Inflammatory macrophage treated with lipopolysaccharide for 1 hour (primary cell): ENCODE measurements at places on chromosomes 1 and 21.

DNA sequence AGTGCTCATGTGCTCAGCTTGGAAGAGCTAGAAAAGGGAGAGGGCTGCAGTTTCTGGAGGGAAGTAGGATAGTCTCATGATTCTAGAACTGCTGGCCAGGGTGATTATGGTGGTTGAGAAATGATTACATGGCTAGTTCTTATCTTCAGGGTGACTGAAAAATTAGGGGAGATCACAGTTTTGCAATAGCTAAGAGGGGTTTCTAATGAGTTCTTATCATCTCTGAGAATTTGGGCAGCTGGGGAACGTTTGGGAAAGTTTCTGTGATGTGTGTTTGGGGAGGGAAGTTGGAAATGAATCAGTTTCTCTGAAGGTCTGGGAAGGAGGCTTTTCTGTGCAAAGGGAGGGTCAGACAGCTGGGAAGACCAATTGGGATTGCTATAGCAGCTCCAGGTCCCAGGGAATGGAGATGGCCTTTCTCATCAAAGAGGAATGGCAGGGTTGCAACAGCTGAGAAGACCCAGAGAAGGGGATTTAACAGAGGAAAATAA is 7.6 kb upstream of the RHOU start:
- DNase-seq: no peak

DNA sequence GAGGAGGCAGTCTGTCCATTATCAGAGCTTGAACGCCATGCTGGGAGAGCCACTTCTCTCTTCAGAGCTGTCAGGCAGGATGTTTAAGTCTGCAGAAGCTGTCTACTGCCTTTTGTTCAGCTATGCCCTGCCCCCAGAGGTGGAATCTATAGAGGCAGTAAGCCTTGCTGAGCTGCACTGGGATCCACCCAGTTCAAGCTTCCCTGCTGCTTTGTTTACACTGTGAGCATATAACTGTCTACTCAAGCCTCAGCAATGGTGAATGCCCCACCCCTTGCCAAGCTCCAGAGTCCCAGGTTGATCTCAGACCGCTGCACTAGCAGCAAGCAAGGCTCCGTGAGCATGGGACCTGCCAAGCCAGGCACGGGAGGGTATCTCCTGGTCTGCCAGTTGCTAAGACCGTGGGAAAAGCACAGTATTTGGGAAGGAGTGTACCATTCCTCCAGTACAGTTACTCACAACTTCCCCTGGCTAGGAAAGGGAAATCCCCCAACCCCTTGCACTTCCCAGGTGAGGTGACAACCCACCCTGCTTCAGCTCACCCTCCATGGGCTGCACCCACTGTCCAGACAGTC is 32.5 kb downstream of the RGS13 start:
- DNase-seq: no peak

GRCh38 chr1:162166917-162167615 is 97.6 kb downstream of the NOS1AP start:
- no peak for DNase-seq

GRCh38 chr1:26259578-26259977 is 20.3 kb upstream of the SH3BGRL3 start:
- DNase-seq: peak; percentile 73

DNA sequence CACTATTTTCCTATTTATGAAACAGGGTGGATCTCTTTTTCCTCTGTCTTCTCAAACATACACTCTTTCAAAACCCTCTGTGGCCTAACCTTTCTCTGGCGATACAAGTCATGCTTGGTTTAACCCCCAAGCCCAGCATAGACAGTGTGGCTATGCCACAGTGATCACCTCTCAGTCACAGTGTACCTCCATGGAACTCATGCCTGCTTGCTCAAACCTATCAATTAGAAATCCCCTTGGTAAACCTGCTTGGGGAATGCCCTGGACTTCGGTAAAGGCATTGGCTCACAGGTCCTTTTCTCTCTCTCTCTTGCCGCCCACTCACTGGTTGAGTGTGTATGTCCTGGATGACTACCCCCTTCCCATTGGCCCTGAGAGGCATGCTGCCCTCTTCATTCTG is 147.5 kb downstream of the CYYR1 start:
- DNase-seq: no peak

- DNase-seq: peak; percentile 55
Measured at GRCh38 chr1:100455478-100456072, 82.4 kb upstream of the GPR88 start.

DNA sequence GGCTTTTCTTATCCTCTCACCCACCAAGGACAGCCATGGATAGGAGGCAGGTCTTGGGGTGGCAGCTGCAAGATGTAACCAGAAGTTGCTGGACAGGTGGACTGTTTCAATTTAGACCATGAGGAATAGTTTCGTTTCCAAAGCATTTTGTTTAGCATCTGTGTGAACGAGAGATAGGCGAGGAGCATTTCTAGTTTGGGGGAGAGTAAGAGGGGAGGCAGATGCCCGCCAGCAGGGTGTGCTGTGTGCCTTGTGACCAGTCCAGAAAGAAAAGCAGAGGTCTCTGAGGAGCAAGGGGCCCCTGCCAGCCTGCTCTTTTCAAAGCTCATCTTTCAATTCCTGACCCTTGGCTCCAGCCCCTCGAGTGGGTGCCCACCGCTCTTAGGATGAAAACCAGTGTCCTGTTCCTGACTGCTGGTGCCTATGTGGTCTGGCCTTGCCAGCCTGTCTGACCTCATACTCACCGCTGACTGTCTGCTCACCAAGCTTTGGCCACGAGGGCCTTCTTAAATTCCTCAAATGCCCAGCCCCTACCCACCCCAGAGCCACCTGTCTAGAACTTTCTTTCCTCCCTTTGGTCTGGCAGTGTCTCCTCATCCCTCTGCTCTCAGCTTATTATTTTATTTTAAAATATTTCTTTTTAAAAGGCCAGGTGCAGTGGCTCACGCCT is 8.5 kb downstream of the SERINC2 start:
- DNase-seq: no peak

DNA sequence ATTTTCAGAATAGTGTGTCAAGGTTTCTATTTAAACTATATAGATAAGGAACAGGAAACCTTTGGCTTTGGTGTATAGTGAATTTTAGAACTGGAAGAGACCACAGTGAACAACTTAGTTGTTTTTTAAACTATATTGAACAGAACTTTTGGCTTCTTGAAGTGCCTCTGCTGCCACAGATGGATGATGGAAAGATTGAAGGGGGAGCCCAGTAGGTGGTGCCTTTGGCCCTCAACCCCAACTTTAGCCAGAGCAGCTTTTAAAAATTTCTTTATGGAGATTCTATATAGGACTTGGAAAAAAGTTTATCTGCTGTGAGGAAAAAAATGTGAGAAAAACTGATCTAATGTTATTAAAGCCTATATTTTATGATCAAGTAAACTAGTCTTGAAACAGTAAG is 50.2 kb downstream of the SWT1 start:
- DNase-seq: no peak

GRCh38 chr1:109819906-109820305 is 56.2 kb upstream of the EPS8L3 start:
- peak; percentile 63 for DNase-seq

DNA sequence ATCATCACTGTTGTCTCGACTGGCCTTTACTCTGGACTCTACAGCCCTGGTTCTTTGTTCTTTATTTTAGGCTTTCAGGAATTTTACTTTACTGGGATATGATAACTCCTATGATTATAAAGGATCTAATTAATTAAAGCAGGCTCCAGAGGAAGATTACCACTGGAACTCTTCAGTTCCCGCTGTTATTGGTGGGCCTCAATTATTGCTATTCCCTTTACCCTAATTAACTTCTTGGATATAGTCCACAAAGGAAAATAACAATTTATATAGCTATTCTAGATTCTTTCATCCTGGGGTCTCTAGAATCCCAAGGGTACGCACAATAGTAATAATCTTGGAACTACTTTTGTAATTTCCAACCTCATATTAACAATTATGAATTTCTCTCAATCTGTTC is 8.5 kb upstream of the OVAAL start:
- no peak for DNase-seq

GRCh38 chr1:7810395-7810794 is 26.3 kb downstream of the PER3 start:
- peak; percentile 93 for DNase-seq

GRCh38 chr1:18913065-18913835 is 10.9 kb upstream of the ALDH4A1 start:
- DNase-seq: peak; percentile 46

DNA sequence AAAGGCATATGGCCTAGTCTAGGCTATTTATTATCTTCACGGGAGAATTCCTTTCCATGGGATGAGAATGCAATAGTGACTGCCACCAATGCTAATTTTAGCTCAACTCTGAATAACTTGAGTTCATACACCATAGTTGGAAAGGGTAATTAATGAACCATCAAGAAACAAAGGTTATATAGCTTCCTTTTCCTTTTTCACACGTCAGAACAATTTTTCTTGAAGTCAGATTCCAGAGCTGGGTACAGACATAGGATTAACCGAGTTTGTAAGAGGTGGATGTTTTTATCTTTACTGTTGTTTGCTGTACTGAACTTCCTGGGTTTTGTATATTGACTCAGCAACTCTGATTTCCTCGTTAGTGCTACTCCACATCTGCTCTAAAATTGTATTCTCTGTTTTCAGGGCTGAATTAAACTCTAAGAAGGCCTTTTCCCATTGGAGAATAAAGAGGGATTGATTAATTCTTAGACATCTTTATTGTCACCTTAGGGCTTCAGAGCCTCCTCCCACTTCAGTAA is 262.0 kb downstream of the NUF2 start:
- DNase-seq: no peak

DNA sequence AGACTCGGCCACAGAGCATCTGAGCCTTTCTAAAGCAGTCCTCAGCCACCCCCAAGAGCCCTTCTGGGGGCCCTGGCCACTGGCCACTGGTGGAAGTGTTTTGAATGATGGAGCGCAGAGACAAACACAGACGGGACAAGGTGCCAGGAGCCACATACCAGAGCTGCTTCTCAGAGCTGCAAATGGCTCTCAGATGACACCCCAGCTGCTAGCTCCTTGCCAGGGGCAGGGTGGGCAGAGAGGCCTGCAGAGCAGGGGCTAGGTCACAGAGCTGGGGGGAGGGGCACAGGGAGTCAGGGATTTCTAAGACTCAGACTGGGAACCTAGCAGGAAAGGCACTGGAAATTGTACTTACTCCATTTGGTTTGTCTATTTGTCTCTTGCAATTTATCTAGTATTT is 30.4 kb downstream of the KCNN3 start:
- DNase-seq: no peak

GRCh38 chr1:69413129-69413528 is 154.6 kb upstream of the LRRC7 start:
- DNase-seq: no peak

DNA sequence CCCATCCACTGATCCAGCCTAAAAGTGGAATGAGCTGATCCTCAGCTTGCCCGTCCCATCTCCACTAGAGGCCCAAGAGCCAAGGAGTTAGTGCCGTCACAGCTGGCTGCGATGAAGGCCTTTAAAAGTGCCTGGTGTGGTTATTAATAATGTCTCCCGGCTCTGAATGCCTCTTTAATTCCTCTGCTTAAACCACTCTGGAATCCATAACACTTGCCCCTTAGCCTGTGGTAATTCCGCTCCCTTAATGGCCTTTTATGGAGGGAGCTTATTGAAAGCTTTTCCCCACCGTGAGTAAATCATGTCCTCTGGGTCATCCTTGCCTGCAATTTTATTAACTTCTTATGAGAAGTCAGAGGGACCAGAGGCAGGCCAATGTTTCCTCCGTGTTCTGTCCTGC is 55.4 kb downstream of the UBIAD1 start:
- no peak for DNase-seq

DNA sequence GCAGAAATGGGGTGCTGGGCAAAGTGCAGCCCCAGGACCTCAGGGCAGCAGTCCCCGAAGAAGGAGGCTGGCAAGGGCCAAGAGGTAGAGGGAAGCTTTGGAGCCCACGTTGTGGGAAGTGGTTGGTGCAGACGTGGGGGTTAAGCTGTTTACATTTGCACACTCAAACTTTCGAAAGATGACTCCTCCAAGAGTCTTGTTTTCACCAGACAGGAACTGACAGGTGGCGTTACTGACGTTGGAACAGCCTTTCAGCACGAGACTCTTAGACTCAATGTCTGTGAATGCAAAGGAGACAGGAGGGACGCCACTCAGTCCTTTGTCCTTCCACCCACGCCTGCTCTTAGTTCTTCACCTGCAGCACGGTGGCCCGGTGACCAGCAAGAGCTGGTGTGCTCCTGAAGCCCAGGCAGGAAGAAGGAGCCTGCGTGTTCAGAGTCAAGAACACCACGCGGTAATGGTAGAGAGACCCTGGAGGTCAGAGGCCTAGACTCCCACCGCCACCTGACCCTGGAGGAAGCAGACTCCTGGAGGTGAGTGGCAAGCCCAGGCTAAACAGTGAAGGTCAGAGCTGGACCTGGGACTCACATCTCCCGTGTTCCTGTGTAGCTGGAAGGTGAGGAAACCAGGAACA is 15.9 kb downstream of the LYPD8 start:
- DNase-seq: no peak

DNA sequence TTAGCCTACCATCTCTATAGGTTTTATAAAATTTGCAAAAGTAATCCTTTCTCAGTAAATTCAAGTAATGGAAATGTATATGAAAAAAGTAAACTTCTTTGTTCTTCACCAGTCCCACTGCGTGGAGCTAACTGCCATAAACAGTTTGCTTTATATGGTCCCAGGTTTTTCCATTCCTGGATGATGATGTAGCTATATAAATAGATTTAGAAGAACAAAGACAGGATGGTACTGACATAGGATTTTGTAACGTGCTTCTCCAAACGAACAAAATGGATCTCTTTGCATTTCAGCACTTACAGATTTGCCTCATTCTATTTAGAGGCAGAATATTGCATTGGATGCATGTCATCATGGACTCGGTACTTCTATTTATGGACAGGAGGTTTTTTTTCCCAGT is 57.3 kb downstream of the SMYD2 start:
- no peak for DNase-seq

DNA sequence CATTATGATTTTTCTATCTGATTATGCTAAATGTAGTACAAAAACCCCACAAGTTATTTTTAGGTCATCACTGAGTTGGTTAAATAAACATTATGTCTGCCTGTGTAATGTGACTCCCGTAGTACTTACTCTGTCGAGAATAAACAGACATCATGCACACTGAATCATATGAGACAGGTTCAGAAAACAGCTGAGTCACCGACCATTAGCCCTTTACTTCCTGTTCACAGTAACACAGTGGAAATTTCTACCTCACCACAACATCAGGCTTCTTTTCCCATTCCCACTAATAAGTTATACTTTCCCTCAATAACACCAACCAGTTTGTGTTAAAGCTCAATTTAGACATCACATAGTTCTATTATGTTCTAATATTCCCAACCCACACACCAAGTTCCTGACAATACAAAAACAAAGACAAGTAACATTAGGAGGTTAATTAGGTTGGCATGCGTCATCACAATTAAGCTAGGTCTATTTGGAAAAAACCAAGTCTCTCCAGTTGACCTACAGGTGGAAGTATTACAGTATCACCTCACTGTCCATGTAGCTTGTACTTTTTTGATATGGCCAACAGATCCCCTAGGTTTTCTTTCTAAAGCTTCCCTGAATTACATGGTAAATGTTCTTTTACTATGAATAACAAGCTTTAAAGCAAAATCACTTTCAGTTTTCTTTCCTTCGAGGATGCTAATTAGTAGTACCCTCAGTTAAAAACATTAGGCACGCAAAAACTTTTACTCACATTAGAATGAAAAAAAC is 154.2 kb downstream of the EIF4G3 start:
- peak; percentile 94 for DNase-seq

GRCh38 chr21:28496517-28496916 is 496.2 kb downstream of the LTN1 start:
- no peak for DNase-seq

GRCh38 chr1:229671310-229671709 is 45.3 kb downstream of the URB2 start:
- DNase-seq: no peak

- DNase-seq: no peak
Measured at GRCh38 chr1:33957854-33958253, 94.0 kb downstream of the HMGB4 start.
